NCI-H1105 (cell line): ENCODE measurements at places on chromosomes 16 and 17.

GRCh38 chr16:4886151-4886550, 38.9 kb downstream of the UBN1 start:
- no peak for DNase-seq

- no peak for DNase-seq
Observed at GRCh38 chr17:39834017-39834416, 30.1 kb downstream of the IKZF3 start.

GRCh38 chr17:79715943-79716797, 14.6 kb upstream of the ENPP7 start:
- DNase-seq = no peak

DNA sequence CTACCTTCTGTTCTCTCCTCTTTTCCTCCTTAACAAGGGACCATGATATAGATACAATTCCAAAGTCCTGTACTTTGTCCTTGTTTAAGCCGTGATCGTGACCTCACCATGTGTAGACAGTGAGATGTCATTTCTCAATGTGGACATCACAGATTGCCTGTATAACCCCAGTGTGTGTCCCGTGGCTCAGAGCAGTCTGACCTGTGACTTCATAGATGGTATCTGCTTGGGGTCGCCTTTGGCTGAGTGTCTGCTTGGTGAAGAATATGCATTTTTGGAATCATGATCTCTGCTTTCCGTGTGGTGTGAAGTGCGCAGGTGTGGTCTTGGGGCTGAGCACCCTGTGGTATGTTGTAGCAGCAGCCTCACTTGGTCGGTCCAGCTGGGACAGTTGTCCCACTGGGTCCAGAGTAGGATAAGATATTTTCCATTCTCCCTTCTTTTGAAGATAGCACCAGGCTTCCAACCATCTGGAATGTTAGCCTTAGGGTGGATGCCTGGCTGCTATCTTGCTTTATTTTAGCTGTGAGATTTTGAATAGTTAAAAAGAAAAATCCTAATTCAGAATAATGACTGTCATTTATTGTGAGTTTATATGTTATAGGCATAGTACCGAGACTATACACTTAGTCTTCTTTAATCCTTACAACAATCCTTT, 13.4 kb downstream of the MSI2 start:
- no peak for DNase-seq

DNA sequence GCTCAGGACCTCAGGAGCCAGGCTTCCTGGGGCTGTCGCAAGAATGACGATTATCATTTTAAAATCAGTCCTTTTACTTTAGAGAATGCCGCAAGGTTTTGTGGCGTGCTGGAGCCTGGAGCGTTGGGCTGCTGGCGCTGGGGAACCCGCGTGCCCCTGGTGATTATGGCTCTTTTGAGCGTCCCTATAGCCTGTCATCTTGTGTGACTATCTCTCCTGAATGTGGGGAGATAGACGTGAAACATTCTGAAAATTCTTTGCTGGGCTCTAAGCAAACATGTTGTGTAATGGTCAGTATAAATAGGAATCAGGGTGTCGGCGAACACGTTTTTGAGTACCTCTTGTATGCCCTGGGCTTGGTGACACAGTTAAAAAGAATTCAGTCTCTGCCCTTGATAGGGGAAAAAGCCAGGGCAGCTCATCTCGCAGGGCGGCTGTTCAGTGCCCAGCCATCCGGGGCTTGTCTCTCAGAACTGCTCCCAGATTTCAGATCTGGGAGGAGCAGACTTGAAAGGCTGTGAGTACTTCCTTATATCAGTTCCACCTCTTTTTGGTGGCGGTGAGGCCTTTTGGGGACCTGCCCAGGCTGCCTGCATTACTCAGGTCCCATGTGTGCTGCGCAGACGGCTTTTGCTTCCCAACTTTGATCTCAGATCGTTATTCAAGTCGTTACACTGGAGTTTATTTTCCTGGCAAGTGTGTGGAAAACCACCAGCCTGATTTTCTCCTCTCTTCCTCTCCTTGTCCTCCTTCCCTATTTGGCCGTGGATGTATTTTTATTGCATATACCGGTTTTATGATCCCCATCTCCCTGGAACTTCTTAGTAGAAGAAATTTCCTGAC, 973 bp downstream of the SLC7A6 start:
- DNase-seq = no peak

- no peak for DNase-seq
Observed at GRCh38 chr17:74410001-74410443, 21.9 kb upstream of the GPRC5C start.
